ENCODE measurements at places on chromosomes 7 and 10.

- no peak for DNase-seq
These were observed 1.8 kb downstream of the GNG11 start for GRCh38 chr7:93923296-93923695.

- DNase-seq: no peak
These were observed 78.0 kb downstream of the COL13A1 start for GRCh38 chr10:69879634-69880257.

GRCh38 chr10:48251525-48252353, 22.8 kb downstream of the FRMPD2 start:
- no peak for DNase-seq

DNA sequence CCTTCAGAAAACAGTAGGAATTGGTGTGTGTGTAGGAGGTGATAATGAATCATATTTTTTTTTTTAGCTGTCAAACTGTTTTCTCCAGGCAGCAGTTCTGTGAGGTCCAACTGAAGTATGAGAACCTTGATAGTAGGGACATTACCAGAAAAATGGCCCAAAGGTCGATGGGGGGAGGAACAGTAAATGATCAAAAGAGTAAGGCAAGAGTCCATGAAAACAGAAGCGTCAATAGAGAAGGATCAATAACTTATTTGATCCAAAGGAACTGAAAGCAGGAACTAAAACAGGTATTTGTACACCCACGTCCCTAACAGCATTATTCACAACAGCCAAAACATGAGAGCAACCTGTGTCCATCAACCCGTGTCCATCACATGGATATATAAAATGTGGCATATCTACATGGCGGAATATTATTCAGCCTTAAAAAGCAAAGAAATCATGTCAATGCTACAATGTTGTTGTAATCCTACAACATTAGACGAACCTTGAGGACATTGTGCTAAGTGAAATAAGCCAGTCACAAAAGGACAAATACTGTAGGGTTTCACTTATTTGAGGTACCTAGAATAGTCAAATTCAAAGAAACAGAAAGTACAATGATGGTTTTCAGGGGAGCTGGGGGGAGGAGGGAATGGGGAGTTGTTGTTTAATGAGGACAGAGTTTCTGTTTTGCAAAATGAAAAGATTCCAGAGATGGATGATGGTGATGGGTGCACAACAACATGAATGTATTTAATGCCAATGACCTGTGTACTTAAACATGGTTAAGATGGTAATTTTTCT, 214.0 kb upstream of the KLF14 start:
- DNase-seq: peak; percentile 65

- no peak for DNase-seq
These were observed 303.5 kb downstream of the OTUD1 start for GRCh38 chr10:23742368-23742767.

DNA sequence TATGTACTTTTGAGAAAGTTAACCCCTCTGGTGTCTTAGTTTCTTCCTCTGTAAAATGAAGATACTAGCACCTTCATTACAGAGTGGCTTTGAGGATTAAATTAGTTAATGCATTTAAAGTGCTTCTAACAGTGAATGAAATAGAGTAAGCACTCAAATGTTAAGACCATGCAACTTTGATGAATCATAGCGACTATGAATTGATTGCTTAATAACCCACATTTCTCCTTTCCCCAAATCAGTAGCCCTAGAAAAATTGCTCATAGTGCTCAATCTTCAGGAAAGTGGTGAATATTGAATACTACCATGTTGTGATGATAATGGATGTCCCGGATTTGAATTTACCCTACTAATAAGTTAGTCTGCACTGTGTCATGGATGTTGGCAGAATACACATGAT, 48.1 kb downstream of the CD36 start:
- DNase-seq: no peak

DNA sequence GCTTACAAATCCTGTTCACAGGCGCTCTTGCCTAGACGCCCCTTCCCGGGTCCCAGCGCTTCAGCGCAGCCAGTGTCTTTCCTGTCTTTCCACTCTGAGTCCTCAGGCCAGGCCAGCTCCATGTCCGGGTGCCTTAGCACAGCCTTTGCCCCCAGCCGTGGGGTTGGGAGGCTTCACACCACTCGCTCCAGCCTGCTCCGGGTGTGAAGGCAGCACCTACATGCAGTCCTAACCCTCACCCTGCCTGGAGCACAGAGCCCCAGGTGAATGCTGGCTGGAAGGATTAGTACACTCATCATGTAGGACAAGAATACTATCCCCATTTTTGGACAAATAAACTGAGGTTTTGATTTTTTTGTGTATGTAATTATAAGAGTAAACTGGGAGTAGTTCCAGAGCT, 81.7 kb upstream of the TMEM72 start:
- no peak for DNase-seq

DNA sequence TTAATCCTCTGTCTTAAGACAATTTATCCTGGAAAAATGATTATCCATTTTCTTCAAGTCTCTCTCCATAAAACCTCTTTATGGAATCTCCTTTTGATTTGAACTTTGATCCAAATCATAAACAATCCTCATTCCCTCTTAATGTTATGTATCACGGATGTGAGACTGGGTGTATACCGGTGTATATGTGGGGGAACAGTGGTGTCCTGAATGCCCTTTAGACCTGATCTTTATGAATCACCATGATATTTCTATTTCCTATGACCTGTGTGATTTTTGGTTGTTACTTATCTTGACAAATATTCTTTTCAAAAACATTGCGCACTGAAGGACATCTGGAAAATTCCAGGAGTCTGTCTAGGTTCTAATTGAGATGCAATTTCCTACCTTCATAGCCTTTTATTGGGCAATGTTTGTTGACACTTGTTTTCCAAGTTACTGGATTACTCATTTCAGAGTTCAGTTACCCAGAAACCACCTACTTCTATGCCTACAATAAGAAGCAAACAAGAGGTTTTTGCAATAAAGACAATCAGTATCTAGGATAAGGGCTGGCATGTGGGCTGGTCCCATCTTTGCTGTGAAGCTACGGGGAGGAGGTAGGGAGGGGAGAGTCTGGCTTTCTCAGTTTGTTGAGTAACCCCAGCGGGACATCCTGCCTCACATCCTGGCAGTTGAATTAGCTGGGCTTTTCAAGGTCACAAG, 190.4 kb downstream of the CTTNBP2 start:
- DNase-seq: no peak

GRCh38 chr10:58952747-58953466, 223.5 kb upstream of the PHYHIPL start:
- no peak for DNase-seq

DNA sequence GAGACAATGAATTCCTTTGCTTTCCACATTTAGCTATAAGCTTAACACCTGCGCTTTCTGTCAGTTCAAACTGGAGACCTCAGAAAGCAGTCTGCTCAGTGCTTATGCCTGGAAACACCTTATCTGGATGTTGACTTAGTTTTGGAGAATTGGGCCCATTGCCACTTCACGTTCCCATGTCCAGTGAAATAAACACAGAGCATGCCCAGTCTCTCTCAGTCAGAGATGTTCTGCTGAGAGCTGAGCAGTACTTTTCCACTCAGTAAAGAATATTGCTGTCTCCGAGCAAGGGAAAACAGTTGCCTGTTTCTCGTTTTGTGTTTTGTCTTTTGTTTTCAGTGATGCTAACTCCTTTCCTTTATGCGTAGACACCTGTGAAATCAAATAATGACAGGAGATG, 83.2 kb upstream of the PRR15 start:
- DNase-seq: no peak

DNA sequence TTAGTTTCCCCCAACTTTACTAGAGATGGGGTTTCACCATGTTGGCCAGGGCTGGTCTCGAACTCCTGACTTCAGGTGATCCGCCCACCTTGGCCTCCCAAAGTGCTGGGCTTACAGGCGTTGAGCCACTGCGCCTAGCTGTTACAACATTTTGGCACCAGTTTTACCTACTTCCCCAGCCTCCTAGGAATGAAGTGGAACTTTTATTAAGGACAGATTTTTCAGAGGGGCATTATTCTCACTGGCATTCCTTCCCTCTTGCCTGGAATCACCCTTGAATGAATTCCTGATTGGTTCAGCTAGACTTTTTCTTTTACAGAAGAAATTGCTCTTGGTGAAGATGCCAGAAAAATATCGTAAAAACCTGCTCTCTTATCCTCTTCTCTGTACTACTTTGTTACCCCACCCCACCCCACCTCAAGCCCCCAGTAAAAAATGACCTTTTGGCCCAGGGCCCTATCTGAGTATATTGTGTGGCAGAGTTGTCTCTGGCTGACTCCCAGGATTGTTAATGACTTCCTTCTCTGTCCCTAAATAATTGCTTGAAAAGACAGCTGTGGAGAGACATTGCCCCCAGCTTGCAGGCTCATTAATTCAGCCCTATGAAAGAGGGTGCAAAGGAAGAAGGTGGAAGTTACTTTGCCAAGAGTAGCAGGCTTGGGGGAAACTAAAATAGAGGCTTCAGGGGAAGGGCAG, 189.6 kb downstream of the AUTS2 start:
- no peak for DNase-seq

- DNase-seq: no peak
These were observed 222.3 kb downstream of the SUGCT start for GRCh38 chr7:40356871-40357709.

- DNase-seq: no peak
These were observed 105.1 kb downstream of the INPP5A start for GRCh38 chr10:132642732-132643008.

DNA sequence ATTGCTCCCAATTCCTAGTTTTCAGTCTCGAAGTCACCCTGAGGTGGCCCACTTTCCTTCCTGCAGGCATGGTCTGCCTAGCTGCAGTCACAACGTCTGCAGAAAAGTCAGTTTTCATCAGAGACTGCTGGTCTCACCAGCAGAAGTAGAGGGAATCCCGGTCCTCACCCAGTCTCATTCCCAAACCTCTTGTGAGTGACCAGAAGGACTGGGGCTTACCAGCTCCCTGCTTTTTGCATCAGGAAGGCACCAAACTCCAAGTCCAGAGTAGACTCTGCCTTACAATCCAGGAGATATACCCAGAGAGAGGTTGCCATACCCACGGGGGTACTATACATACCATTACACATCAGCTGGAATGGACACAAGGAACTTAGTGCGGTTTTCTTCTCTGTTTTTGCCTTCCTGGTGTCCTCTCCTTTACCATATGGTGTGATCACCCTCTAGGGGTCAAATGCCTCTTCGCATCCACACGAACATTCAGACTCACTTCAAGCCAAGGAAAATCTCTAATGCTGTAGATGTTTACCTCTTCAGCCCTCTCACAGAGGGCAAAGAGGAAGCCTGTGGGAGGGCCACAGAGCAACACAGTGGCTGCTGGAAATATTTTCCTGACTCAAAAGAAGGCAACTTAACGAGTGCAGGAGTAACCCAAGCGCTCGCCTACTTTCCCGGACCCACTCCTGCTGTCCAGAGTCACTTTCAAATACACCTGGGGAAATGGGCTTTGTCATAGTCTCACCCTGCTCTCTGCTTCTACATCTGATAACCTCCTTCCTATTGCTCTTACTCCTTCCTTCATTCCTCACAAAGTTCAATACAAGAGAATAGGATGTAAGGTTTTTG, 220.9 kb downstream of the C7orf25 start:
- DNase-seq: no peak
